ENCODE measurements at places on chromosomes 3 and 15. TPM values are rescaled to one million over a fixed set of nuclear protein-coding genes. Genes with fewer than 3 reads are reported as not detected.

GRCh38 chr3:65945953-65946352, 92.8 kb downstream of the MAGI1 start:
- no peak for DNase-seq

DNA sequence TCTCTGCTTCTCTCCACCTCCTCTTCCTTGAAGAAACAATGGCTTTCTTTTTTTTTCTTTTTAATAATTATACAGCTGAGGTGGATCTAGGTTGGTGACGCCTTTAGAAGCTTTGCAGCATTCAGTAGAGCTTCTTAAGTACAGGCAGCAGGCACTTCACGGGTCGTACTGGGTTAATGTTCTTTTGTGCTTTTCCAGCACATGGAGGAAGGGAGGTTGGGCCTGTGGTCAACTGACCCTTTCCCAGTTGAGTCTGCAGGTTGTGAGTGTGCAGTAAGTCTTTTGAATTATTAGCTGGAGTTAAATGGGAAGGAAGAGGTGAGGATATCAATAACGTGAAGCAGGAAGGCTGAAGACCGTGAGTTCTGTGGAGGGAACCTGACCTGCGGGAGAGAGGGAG, 7.0 kb downstream of the TRAK1 start:
- DNase-seq, result no peak

DNA sequence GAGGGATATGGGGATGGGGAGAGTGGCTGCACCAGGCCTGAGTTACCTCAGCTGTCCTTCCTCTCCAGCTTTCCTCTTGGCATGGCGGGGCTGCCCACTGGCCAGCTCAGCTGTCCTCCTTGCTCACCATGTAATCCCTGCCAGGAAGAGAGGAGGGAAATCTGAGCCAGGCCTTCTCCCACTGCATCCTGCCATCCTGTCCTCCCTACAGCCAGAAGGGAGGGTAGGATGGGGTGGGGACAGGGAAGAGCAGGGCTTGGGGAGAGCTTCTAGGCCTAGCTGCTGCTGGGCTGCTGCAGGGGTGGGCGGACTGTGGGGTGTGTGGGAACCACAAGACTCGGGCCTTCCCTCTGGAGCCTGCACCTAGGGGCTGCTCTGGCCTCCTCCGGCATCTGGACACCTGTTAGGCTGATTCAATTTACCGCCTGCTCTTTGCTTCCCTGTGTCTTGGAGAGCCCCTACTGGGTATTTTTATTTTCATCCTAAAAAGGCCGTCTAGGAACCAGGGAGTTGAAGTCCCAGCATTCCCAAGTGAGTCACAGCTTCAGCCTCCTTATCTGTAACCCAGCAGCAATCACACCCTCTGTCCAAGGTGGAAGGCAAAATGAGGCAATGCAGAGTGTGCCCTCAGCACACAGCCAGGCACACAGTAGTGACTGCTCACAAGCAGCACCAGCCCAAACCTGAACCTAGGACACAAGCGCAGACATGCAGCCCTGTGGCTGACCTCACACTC, 13.1 kb upstream of the KY start:
- no peak for DNase-seq

- no peak for DNase-seq
Measured at GRCh38 chr15:67094001-67094826, 28.8 kb downstream of the SMAD3 start.

- DNase-seq, result no peak
Measured at GRCh38 chr15:57784081-57784511, 77.6 kb downstream of the POLR2M start.

DNA sequence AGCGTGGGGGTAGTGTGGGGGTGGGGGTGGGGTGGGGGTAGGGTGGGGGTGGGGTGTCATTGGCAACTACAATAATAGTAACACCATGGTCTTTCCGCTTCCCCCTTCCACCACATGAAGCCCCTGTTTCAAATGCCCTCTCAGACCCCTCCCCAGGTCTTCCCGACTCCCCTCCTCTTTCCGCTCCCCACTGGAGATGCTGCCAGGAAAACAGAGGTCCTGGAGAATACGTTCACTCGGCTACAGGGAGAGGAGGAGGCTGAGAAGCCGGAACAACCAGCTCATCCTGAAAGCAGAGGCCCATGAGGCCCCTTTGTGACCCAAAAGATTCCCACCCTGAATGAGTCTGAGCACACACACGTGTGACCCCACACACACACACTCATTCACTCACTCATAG, 75.4 kb downstream of the CPN2 start:
- no peak for DNase-seq

- DNase-seq, result no peak
Measured at GRCh38 chr3:8239718-8240695, 261.6 kb upstream of the LMCD1 start.

- DNase-seq, result no peak
Measured at GRCh38 chr15:41971895-41972252, 483 bp downstream of the EHD4 start.

DNA sequence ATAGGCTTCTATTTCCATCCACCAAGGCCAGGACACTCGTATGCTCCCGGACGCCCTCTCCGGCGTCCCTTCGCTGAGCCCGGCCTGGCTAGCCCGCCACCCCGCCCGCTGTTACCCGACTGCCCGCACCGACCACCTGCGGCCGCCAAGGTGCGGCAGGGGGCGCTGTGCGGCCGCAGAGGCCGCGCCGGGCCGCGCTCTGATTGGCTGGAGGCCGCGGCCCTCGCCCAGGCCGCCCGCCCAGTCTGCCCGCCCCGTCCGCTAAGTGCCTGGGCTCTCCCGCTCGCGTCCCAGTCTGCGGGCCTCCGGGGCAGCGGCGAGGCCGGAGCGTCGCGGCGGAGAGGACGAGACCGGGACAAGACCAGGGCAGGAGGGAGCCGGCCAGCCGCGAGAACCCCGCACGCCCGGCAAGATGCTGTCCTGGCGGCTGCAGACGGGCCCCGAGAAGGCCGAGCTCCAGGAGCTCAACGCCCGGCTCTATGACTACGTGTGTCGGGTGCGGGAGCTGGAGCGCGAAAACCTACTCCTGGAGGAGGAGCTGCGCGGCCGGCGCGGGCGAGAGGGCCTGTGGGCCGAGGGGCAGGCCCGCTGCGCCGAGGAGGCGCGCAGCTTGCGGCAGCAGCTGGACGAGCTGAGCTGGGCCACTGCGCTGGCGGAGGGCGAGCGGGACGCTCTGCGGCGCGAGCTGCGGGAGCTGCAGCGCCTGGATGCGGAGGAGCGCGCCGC, at the start of gene SYNM:
TSS of gene SYNM (plus strand) at position 293 of the 726 bp plus-strand sequence. CDS start at position 413, 120 bp downstream.
- peak; percentile 81 for DNase-seq

- peak; percentile 18 for DNase-seq
Measured at GRCh38 chr3:48397767-48398681, 26.0 kb downstream of the FBXW12 start.

DNA sequence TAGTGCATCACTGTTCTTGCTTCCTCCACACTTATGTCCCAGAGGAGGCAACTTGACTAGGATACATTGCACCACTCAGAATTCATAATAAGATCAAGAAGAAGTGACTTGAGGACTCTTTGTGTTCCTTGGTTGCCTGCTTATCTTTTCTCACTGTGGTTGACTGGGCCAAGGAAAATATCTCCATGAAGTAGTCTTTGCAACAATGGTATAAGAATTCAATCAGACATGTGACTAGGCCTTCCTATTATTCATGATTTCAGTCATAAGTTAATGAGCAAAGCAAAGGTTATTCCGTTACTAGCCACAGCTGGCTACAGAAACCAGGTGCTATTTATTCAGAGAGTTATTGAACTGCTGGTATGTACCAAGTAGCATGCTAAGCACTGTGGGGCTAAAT, 359.3 kb downstream of the RORA start:
- DNase-seq, result no peak

DNA sequence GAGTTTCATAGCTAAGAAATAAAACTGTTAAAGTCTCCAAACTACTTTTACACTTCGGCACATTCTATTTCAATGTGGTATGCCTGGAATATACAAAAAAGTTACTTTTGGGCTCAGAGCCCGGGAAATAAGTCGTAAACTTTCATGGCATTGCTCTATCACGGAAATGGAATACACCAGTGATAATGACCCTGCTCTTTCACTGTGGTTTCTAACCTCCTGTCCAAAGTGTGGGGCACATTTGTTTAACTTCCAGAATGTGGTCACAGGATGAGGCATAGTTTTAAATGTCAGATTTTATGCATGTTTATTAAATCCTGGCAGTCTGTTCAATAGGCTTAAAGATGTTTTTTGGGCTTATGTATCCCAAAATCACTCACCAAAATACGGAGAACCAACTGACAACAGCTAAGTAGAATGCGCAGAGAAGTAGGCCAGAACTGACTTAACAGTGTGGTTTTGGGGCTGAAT, 5.1 kb downstream of the CXCR6 start:
- DNase-seq, result no peak

DNA sequence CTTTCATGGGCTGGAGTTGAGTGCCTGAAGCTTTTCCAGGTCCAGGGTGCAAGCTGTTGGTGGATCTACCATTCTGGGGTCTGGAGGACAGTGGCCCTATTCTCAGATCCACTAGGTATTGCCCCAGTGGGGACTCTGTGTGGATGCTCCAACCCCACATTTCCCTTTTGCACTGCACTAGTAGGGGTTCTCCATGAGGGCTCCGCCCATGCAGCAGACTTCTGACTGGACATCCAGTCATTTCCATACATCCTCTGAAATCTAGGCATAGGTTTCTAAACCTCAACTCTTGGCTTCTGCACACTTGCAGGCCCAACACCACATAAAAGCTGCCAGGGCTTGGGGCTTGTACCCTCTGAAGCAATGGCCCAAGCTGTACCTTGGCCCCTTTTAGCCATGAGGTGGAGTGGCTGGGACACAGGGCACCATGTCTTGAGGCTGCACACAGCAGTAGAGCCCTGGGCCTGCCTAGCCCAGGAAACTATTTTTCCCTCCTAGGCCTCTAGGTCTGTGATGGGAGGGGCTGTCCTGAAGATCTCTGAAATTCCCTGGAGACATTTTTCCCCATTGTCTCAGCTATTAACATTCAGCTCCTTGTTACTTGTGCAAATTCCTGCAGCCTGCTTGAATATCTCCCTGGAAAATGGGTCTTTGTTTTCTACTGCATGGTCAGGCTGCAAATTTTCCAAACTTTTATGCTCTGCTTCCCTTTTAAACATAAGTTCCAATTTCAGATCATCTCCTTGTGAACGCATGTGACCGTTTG, 6.0 kb upstream of the HACD2 start:
- DNase-seq, result no peak

- DNase-seq, result no peak
Measured at GRCh38 chr3:22585911-22586310, 617.2 kb upstream of the UBE2E2 start.

DNA sequence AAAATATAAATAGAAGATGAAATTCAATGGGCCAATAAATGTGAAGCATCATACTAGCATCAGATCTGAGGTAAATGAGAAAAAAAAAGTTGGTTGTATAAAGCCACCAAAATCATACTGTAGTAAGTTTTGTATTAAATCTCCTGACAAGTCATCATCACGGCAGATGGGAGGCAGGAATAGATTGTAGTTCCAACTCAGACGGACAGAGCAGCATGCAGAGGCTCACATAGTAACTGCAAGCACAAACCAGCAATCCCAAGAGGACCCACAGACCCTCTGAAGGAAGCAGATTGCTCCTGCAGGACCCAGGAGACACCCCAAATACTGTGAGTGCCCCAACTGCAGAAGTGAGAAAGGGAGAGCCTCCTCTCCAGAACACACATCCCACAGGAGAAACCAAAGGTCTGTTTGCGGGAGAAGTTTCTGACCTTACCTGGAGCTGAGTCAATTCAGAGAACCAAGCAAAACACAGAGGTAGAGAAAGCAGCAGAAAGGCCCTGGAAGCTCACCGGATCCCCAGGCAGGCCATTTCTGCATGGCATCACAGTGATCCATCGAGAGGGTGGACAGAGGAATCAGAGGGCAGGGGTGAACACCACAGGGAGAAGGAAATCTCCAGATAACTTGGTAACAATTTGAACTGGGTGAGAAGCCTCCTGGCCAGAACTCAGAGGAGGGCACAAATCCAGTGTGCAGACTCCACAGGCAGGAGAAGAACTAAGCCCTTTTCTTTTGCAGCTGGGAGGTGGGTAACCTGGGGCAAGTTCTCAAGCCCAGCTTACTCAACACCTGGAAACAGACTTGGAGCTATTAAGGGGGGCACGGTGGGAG, 141.6 kb upstream of the ARHGEF26 start:
- DNase-seq, result no peak

DNA sequence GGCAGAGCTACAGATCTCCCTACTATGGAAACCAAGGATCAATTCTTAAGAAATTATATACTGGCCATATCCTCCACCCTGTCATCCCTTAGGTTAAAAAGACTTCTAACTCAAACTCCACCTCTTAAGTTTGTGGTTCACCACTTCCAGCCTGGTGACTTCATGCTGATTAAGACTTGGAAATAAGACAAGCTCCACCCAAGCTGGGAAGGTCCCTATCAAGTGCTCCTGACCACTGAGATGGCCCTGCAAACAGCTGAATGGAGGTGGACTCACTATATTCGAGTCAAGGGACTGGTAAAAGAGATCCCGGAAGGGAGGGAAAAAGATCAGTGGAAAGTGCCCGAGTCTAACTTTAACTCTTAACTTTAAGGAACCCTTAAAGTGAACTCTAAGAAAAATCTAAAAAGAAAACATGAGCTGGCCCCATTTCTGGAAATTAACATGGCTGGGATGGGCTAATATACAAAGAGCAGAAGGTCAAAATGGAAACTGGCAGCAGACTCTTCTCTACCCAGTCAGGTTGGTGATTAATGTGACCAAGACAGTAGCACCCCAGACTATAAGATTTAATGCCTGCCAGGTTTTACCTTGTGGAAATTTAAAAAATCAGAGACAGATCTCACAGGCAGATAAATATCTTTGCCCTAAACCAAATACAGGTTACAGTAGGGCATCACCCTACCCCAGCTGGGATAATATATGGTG, 43.9 kb downstream of the PPCDC start:
- DNase-seq, result no peak

DNA sequence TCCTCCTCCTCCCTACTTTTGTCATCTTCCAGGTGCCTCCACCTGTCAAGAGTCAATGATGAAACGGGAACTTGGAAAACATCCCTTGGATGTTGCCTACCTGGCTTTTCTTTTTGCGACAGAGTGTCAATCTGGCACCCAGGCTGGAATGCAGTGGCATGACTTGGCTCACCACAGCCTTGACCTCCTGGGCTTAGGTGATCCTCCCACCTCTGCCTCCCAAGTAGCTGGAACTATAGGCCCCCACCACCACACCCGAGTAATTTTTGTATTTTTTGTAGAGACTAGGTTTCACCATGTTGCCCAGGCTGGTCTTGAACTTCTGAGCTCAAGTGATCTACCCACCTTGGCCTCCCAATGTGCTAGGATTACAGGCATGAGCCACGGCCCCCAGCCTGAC, 42.8 kb downstream of the GPR160 start:
- no peak for DNase-seq

DNA sequence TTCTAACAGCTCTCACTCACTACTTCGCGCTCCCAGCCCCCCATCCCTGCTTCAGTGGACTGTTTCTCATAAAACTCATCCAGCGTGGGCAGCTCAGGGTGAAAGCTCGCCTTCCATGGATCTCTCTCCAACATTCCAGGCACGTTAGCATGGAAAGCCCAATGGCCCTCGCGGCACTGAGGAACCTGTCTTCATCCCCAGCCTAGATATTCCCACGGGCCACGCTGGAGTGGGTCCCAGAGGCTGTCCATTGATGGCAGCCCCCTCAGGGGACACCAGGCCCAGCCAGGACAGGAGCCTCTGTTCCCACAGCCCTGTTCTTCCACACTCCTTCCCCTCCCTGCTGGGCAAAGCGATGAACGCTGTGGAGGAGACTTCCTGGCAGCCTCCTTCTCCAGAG, 121.1 kb downstream of the SEC22A start:
- no peak for DNase-seq

The TLR9 gene
- total RNA-seq, result 0.89 TPM

The KPNA1 gene
- 72.6 TPM for total RNA-seq

The UBAP1L gene
- total RNA-seq, result 32.9 TPM

The NRROS gene
- total RNA-seq, result 1.5 TPM

The TRAIP gene
- 1.0 TPM for total RNA-seq

The PARP3 gene
- total RNA-seq, result 20.0 TPM

The KCNH8 gene
- total RNA-seq, result 29.8 TPM

All from dorsolateral prefrontal cortex (tissue), 122 donors.